Body of pancreas (tissue), 4 donors: ENCODE measurements at places on chromosomes 7 and 10. TPM values are rescaled to one million over a fixed set of nuclear protein-coding genes. Genes with fewer than 3 reads are reported as not detected.

DNA sequence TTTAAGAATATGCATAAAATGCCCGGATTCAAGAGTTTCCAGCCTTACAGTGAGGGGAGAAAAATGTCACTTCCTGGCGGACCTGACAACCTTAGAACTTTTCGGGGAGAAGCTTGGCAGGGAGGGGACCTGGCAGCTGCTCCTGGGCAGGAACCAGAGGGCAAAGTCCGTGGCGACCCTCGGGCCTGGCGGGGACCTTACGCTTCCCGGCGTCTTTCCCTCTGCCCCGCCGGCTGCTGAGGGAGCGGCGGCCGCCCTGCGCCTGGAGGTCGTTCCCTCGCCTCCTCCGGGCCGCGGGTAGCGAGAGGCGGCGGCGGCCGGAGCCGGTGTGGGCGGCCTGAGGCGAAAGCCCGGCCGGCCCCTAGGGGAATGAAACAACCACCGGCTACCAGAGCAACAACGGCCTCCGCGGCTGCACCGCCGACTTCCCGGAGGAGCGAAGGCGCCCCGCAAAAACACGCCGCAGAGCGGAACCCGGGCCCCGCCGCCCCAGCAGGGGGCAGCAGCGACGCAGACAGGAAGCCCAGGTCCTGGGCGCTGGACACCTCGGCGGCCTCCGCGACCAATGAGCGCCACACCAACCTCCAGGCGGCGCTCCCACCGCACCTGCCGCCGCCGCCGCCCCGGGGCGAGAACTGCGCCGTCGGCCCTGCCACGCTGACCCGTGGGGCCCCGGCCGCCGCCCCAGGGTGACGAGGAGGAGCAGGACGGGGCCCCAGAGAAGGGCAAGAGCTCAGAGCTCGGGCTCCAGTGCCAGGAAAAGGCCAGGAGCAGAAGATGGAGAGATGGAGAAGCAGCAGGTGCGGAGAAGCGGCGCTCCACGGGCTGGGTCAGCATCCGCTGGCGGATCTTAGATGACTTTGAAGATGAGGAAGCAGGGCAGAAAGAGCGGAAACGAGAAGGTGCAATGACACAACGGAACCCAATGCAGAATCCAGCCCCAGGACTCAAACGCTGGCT is 10.5 kb upstream of the ACSM6 start:
- H3K4me3 ChIP-seq: peak overlapping the region; percentile 30
- peaks cover 24% of the 10 kb centered on the region for H3K4me1 ChIP-seq
- no peaks in the 10 kb centered on the region for H3K36me3 ChIP-seq
- peak overlapping the region; percentile 76 for H3K27ac ChIP-seq
- peak; percentile 91 for DNase-seq

DNA sequence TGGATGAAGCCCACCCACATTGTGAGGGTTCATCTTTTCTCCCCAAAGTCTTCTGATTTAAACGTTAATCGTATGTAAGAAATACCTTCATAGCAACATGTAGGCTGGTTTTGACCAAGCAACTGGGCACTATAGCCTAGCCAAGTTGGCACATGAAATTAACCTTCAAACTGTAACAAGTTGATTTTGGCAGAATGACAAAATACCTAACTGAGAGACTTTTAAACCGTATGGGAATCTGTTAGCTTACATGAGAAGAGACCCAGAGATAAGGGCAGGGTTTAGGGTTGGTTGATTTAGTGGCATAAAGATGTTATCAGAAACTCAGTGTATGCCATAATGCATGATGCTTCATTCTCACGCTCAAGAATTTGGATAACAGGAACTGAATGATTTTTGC is 69.5 kb downstream of the CDK13 start:
- no peak overlapping the region for H3K4me3 ChIP-seq
- H3K4me1 ChIP-seq: peaks cover 21% of the 10 kb centered on the region
- H3K27ac ChIP-seq: no peak overlapping the region
- no peaks in the 10 kb centered on the region for H3K27me3 ChIP-seq
- H3K36me3 ChIP-seq: no peaks in the 10 kb centered on the region

DNA sequence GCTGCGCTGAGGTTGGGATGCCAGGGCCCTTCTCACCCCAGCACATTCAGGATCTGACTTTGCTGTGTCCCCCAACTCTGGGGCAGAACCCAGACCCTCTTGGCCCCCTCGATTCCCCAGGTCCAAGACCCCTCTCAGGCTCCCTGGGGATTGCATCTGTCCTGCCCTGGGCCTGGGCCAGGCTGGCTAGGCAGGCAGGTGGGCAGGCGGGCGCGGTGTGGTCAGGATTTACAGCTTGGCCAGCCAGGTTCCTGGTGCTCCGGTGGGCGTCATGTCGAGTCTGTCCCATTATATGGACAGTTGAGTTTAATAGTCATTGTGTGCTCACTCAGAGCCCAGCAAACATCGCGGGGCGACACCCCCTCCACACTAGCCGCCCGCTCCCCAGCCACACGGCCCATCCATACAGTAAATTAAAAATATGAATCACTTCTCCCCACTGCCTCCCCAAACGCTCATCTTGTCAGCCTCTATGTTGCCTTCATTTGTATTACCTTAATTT is 23.5 kb downstream of the POLL start:
- H3K4me3 ChIP-seq: no peak overlapping the region
- no peak for DNase-seq
- no peaks in the 10 kb centered on the region for H3K36me3 ChIP-seq
- H3K27ac ChIP-seq: no peak overlapping the region

DNA sequence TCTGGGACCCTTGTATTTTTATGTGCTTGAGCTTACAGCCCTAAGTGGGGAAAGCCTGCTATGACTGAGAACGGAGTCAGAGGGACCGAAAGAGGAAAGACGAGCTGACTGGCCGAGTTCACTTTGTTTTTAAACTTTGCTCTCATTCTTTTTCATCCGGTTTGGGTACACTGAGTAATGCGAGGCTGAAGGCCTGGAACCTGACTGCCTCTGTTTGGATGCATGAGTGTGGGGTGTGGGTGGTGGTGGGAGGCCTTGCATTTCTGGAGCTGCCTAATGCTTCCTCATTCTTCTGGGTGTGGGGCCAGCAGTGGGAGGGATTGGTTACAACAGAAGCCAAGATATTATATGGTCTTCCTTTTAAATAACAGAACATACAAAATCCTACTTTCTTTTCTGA is 155.5 kb downstream of the BUB3 start:
- H3K4me3 ChIP-seq: no peak overlapping the region
- no peaks in the 10 kb centered on the region for H3K36me3 ChIP-seq
- no peaks in the 10 kb centered on the region for H3K4me1 ChIP-seq
- H3K27ac ChIP-seq: no peak overlapping the region

The PRKCQ gene
- total RNA-seq: 6.0 TPM

The ASB10 gene
- total RNA-seq: not detected

The GIMAP1 gene
- total RNA-seq: 0.99 TPM

The SFMBT2 gene
- 1.6 TPM for total RNA-seq

The CTTNBP2 gene
- total RNA-seq: 18.5 TPM

The GRM3 gene
- not detected for total RNA-seq

The FXYD4 gene
- not detected for total RNA-seq
